ENCODE measurements at places on chromosomes 1 and 21. TPM values are rescaled to one million over a fixed set of nuclear protein-coding genes. Genes with fewer than 3 reads are reported as not detected.
A peak's percentile ranks its signal among the peaks of the same experiment; 100 is the strongest.

GRCh38 chr1:15353839-15354579, 55.7 kb upstream of the EFHD2 start:
- DNase-seq: no peak

GRCh38 chr1:40090652-40091355, 6.2 kb downstream of the PPT1 start:
- no peak for DNase-seq

TRIM33 gene
- 41.6 TPM for total RNA-seq

MXRA8 gene
- 0.25 TPM for total RNA-seq

DNA sequence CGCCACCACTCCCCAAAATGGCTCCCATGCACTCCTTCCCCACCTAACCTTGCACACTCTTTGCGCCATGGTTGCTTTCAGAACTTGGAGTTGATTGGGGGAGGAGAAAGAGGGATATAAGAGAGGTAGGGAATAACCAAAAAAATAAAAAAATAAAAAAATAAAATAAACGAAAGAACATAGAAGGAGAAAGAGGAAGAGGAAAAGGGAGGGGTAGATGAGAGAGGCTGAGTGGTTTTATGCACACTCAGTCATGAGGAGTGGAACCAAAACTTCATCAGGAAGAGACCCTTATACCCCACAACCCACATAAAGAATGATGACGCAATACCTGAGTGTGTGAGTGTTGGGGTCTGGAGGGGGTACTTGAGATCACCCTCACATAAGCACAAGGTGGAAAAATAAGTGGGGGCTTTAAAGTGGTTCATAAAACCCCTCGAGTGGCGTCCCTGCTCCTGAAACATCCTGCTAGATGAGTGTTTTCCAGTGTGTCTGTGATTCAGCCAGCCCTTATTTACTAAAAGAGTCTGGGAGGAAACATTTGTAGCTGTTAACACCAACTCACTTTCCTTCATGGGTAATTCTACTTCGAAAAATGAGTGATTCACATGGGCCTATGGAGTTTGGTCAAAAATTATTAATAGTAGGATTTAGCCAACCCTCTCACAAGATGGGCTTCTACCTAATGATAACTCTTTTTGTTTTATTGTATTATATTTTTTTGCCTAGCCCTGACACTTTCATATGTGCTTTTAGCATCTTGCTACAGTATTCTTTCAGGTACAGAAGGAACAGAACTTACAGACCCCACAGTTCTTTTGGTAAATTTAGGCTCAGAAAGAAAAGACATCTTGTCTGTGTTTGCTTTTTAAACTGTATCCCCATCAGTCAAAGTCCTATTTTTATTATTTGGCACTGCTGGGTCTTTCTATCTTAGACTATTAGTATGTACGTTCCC, 5.2 kb downstream of the SLAMF1 start:
- DNase-seq: peak; percentile 50

DNA sequence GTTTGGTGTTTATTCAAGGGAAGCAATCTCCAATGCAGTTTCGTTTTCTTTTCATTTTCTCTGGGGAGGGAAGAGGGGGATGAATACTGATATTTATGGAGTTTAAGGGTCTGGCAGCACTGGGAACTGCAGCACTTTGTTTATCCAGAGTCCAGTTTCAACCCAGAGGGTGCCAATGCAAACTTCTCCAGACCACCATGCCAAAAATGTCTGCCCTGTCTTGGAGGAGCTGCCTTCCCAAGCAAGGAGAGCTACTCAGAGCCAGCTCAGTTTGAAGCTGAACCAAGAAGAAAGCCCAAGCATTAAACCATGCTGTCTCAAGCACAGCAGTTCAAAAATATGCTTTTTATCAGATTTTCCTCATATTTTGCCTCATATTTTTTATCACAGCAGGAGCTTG, 589.7 kb downstream of the LMO4 start:
- DNase-seq: no peak

GRCh38 chr1:234396871-234397270, 23.6 kb downstream of the COA6 start:
- no peak for DNase-seq

GRCh38 chr1:153849487-153850185, 73.1 kb downstream of the GATAD2B start:
- peak; percentile 59 for DNase-seq

RUSC1 gene
- total RNA-seq: 21.3 TPM

SLC44A3 gene
- total RNA-seq: not detected

GRCh38 chr1:14435368-14436023, 163.0 kb upstream of the KAZN start:
- DNase-seq: no peak
